Activated CD8-positive, alpha-beta T cell treated with anti-CD3 and anti-CD28 coated beads for 36 hours (primary cell): ENCODE measurements at places on chromosomes 11 and 22. TPM values are rescaled to one million over a fixed set of nuclear protein-coding genes. Genes with fewer than 3 reads are reported as not detected.

The PTDSS2 gene
- total RNA-seq, result 17.4 TPM

- no peak for DNase-seq
These were observed 65.9 kb upstream of the BIRC3 start for GRCh38 chr11:102251423-102251822.

The ANO1 gene
- total RNA-seq, result not detected

The SLC17A6 gene
- not detected for total RNA-seq

The MCM5 gene
- total RNA-seq, result 318 TPM
